NCI-H1436 treated with DMSO at 0.1 percent for 48 hours (cell line): ENCODE measurements at places on chromosomes 4 and X.
A peak's percentile ranks its signal among the peaks of the same experiment; 100 is the strongest.

- DNase-seq = no peak
Observed at GRCh38 chrX:65971151-65971550, 68.7 kb downstream of the VSIG4 start.

DNA sequence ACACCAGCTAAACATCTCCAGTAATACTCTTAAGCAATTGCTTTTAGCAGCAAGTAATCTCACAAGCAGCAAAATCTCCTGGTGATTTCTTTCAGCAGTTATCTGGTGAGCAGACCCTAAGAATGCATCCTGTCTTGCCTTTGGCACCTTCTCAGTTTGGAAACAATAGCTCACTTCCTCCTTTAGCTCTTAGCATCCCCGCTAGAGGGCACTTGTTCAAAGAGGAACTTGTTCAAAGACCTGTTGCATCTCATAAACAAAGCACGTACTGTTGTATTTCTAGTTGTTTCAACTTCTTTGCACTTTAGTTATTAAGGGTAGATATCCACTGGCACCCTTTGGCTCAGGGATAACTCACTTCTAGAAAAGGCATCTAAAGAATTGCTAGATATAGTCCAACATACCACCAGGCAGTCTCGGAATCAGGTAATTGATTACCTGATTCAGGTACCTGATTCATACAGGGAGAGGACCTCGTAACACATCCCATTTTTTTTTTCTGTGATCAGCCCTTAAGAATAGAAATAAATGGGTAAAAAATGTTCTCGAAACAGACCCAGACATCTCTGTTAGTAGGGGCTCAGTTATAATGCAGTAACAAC, 81.9 kb upstream of the QRFPR start:
- peak; percentile 3 for DNase-seq

GRCh38 chr4:6377626-6378492, 94.6 kb downstream of the PPP2R2C start:
- DNase-seq = no peak

GRCh38 chr4:52846502-52846901, 15.6 kb upstream of the RASL11B start:
- no peak for DNase-seq

- DNase-seq = no peak
Observed at GRCh38 chr4:100208459-100208858, 18.2 kb upstream of the DDIT4L start.

DNA sequence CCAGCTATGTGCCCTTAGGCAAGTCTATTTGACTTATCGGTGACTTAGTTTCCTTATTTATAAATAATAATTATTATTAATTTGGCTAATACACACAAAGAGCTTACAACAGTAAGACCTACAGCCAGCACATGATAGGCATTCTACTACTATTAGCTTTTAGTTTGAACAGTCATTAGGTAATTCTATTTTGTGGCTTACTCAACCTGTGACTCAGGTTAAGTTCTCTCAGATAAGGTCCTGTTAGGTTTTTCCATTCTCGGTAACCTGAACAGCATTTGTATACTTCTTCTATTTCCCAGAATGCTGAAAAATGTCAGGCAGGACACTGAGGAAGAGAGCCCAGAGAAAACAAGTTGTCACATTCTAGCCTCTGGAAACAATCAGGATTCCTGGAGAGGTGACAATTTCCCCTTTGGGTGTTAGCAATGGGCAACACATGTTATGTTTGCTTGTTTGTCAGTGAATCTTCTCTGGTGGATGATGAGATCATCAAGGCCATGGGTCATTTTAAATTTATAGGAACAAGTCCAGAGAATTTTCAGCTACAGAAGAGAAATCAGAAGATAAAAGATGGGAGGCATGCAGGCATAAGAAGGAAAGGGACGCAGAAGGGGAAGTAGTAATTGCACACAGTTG, 2144.7 kb downstream of the PCDH7 start:
- DNase-seq = no peak

DNA sequence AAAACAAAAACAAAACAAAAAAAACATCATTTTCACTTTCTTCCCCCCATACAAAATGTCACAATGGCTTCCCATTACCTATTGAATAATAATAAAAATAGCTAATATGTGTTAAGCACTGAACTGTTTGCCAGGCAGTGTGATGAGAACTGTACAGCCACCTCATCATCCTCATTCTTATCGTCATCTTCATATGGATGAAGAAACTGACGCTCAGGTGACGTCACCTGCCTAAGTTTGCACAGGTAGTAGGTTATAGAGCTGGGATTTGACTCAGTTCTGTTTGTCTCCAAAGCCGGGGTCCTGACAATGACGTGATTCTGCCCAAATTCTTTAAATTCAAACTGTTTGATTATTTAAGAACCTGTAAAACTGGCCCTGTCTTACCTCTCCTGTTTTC, 150.4 kb upstream of the SMIM10 start:
- no peak for DNase-seq
